ENCODE measurements at places on chromosomes 12 and 14. TPM values are rescaled to one million over a fixed set of nuclear protein-coding genes. Genes with fewer than 3 reads are reported as not detected.

The TMEM233 gene
- not detected for total RNA-seq

The PMEL gene
- total RNA-seq: 1.00 TPM

The EID3 gene
- total RNA-seq: 4.9 TPM

The RTN1 gene
- total RNA-seq: not detected

GRCh38 chr14:55450124-55450523 lies 9.7 kb upstream of the TBPL2 start:
- no peaks in the 10 kb centered on the region for H3K36me3 ChIP-seq
- no peak overlapping the region for H3K27ac ChIP-seq
- H3K27me3 ChIP-seq: no peaks in the 10 kb centered on the region
- no peak overlapping the region for H3K4me3 ChIP-seq

- no peaks in the 10 kb centered on the region for H3K27me3 ChIP-seq
- H3K4me3 ChIP-seq: no peak overlapping the region
- peaks cover 1% of the 10 kb centered on the region for H3K36me3 ChIP-seq
- H3K4me1 ChIP-seq: peaks cover 9% of the 10 kb centered on the region
- no peak for DNase-seq
Measured at GRCh38 chr14:69238883-69239282, 21.1 kb upstream of the GALNT16 start.
